Mucosa of gallbladder (tissue), 1 donor: ENCODE measurements at places on chromosomes 3 and 15. TPM values are rescaled to one million over a fixed set of nuclear protein-coding genes. Genes with fewer than 3 reads are reported as not detected.

- no peak for DNase-seq
Observed at GRCh38 chr3:49877716-49878115, 8.0 kb upstream of the CAMKV start.

DNA sequence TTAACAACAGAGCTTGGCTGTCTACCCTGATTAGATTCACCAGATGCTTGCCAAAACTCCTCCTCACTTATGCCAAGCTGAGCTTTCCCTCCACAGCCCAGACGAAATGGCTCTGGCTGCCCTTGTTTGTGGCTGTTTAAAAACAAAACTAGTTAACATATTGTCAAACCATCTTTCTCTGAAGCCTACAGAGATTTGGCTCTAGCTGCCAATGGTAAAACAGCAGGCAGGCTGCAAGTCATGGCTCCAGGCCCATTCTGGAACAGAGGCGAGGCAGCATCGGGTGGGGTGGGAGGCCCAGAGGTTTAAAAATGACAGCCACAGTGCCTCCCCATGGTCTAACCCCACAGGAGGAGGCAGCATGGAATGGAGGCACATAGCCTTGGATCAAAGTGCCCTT is 75.9 kb downstream of the SCN5A start:
- peak; percentile 8 for DNase-seq

DNA sequence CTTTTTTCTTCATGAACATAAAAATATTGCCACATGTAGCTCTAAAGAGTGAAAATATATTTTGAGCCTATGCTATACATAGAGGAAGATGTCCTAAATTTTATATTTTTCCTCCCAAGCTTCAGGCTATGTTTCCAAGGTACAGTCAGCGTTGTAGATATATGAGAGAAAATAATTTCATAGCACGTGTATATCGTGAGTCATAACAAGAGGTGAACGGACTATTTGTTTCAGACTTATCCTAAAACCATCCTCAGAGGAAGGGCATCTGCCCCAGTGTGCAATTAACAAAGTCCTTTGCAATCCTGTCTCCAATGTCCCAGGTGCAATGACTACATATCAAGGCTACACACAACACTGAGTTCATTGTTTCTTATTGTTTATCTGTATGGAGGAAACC is 177.3 kb upstream of the ARRDC4 start:
- no peak for DNase-seq

DNA sequence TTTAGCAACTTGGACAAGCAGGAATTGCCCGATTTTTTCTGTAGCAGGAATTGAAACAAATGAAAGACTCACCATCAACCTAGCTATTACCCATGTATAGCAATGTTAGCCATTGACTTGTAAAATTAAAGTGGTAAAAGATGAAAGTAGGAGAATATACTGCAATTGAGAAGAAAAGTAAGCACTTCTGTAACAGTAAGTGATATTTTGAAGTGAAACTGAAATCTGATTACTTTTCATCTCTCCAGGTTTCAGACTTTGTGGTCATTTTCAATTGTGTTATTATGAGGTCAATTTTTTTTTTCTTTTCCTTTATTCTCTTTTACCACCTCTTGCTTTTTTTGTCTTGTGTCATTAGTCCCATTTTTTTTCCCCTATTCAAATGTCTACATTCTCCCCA is 1078.2 kb downstream of the ZPLD1 start:
- no peak for DNase-seq

- DNase-seq: no peak
Observed at GRCh38 chr15:100669260-100669659, 66.9 kb downstream of the ASB7 start.

DNA sequence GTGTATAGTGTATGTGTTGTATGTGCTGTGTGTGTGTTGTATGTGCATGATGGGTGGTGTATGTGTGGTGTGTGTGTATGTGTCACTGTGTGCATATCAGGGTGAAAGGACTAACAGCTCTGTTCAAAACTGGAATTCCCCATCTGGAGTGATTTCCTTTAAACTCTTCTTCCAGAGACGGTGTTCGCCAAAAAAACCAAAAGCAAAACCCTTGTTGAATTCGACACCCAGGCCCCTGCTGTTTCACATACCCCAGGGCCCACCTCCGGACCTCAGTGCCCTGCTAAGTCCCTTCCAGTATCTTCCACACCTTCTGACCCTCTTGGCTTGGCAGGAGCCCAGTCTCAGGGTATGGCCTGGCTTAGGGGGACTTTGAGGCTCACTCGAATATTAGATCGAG is 44.9 kb upstream of the SEC13 start:
- no peak for DNase-seq

DNA sequence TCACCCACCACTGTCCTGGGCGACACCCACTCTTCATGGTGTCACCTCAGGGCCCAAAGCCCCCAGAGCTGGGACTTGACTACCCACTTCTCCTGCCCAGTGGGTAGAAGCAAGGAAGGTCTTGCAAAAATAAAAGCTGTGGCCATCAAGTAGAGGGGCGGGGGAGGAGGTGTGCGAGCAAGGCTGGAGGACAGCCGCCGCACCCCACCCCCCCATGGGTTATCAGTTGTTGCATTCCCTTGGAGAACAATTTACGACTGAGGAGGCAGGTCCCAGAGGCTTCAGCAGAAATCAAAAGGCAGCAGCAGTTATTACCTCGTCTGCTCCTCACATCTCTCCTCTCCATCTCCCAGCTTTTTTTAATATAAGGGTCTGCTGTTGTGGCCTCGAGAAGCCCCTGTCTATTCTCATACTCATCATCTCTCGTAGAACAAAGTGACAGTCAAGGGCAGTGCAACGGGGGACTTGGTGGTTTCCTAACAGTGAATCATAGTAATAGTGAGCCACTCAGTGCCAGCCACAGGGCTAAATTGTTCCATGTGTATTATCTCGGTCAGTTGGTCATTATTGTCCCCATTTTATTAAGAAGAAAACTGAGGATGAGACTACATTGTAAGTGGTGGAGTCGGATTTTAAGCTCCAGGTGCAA is 116.4 kb downstream of the PDCD6IP start:
- no peak for DNase-seq

- no peak for DNase-seq
Observed at GRCh38 chr3:135516143-135516542, 449.4 kb upstream of the PPP2R3A start.

ZDHHC23 gene
- 7.7 TPM for total RNA-seq

KLHDC8B gene
- 35.1 TPM for total RNA-seq

PATL2 gene
- total RNA-seq: 2.2 TPM

FOXB1 gene
- not detected for total RNA-seq
